ENCODE measurements at places on chromosomes 3 and 15.

- DNase-seq = no peak
Observed at GRCh38 chr3:71063773-71064290, 519.7 kb downstream of the FOXP1 start.

DNA sequence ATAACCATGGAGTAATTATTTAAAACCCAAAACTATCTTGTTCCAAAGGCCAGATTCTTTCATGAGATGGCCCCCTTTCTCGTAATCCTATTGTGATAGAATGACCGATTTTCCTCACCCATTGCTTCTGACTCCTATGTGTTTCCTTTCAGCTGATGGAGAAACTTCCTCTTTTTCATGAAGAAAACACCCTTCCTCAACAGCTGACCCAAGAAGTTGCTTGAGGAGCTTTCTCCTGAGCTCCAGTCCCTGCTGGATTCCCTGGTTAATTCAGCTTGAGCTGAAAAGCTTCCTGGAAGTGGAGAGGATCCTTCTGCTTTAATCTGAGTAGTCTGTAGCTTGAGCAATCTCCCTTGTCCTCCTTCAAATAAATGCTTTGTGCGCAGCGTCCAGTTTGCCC lies 75.0 kb downstream of the BFSP2 start:
- DNase-seq = no peak

GRCh38 chr3:177195242-177195991 lies 1.9 kb downstream of the TBL1XR1 start:
- no peak for DNase-seq

GRCh38 chr15:38069511-38070011 lies 135.1 kb downstream of the TMCO5A start:
- no peak for DNase-seq

DNA sequence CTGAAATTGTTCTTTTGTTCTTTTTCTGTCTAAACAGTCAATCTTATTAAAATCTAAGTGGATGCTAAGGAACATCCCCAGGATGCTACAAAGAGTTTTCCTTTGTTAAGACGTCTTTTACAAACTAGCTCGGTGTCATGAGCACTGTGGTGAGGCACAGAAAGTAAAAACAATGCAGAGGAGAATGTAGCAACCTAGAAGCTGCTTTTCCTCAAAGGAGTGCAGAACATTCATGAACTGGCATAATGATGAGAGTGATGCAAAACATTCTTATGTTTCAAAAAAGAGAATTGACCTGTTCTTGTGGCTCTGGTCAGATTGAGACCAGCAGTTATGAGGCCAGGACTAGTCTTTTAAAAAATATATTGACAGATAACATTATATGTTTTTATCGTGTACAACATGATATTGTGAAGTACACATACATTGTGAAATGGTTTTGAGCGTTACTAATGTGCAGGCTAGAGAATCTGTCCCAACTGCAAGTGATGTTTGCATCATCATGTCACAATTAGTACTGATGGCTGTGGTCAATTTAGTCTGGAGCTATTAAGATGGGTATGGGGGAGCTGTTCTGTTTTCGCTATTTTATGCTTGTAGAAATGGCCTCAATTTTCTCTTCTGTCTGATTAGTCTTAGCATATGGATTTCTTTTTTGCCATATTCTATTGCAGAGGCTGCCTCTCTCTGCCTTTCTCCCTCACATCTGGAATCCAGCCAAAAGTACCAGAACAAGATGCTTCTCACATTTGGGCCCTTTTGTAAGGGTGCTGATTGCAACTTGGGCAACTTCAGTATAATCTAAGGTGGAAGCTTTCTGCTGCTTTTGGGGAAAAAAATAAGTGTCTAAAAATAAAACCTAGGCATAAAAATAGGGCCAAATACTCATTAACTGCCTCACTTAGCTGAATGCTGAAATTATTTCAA lies 50.2 kb downstream of the HHLA2 start:
- DNase-seq = no peak

- DNase-seq = no peak
Observed at GRCh38 chr3:115321400-115321805, 174.3 kb upstream of the ZBTB20 start.
